ENCODE measurements at places on chromosomes 4 and X. TPM values are rescaled to one million over a fixed set of nuclear protein-coding genes. Genes with fewer than 3 reads are reported as not detected.

Gene F9
- total RNA-seq, result not detected

Gene NHS
- total RNA-seq, result 3.9 TPM

Gene CDS1
- 3.5 TPM for total RNA-seq

Gene CT45A1
- total RNA-seq, result not detected

Gene TBX22
- total RNA-seq, result 0.53 TPM

Gene ADH4
- total RNA-seq, result not detected

Gene MAGEE2
- total RNA-seq, result not detected

Gene DSPP
- 0.21 TPM for total RNA-seq

- H3K4me1 ChIP-seq, result no peaks in the 10 kb centered on the region
- H3K27me3 ChIP-seq, result no peaks in the 10 kb centered on the region
- no peak overlapping the region for H3K27ac ChIP-seq
- H3K36me3 ChIP-seq, result no peaks in the 10 kb centered on the region
Measured at GRCh38 chr4:2347190-2347589, 71.3 kb downstream of the ZFYVE28 start.

DNA sequence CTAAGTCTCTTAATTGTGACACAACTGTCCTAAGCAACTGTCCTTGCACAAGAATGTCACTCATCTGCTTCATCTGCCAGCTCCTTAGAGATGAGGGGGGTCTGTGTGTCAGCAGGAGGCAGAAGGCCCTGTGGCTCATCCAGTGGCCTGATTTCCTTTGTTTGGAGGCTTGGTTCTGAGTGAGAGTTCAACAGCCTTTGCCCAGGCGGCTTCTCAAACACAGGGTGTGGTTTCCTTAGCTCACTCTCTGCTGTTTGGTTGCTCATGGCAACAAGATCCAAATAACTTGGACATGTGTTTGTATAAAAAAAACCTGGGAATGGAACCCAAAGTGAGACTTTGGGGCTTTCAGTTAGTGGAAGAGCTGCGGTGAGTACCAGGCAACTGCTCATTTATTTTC lies 46.6 kb downstream of the MAP7D3 start:
- H3K36me3 ChIP-seq, result no peaks in the 10 kb centered on the region
- no peak overlapping the region for H3K4me3 ChIP-seq
- no peaks in the 10 kb centered on the region for H3K27me3 ChIP-seq
- no peak overlapping the region for H3K27ac ChIP-seq
- H3K4me1 ChIP-seq, result no peaks in the 10 kb centered on the region

- H3K4me1 ChIP-seq, result no peaks in the 10 kb centered on the region
- no peak overlapping the region for H3K4me3 ChIP-seq
- H3K27ac ChIP-seq, result no peak overlapping the region
- H3K27me3 ChIP-seq, result no peaks in the 10 kb centered on the region
Measured at GRCh38 chr4:88570001-88570400, 22.3 kb upstream of the HERC3 start.

GRCh38 chr4:41435510-41435909 lies 102.4 kb upstream of the LIMCH1 start:
- DNase-seq, result no peak
- no peak overlapping the region for H3K27ac ChIP-seq
- no peaks in the 10 kb centered on the region for H3K36me3 ChIP-seq

DNA sequence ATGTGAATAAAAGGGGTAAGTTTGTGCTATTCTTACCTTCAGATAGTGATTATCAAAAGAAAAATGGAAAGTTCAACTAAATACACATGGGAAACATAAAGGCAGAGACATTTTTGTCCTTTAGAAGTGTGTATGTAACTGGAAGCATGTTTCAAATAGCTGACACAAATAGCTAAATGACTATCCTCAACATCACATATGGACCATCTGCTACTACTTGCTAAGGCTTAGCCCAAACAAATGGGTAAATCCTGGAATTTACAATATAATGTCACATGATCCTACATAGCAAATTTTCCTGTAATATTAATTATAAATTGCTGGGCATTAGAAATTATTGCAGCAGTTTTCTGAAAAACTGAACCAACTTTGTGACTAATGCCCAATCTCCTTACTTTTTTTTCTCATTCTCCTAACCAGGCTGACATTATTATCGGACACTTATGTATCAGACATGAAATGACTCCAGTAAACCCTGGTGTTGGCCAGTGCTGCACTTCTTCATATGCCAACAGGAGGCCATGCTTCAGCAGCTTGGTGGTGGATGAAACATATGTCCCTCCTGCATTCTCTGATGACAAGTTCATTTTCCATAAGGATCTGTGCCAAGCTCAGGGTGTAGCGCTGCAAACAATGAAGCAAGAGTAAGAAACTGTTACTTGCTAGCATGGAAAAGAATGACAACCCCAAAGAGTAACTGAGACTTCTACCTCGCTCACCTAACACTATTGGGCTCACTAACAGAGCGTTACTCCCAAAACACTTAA lies 16.1 kb downstream of the AFP start:
- H3K27ac ChIP-seq, result no peak overlapping the region
- peaks cover 23% of the 10 kb centered on the region for H3K4me1 ChIP-seq
- H3K36me3 ChIP-seq, result no peaks in the 10 kb centered on the region
- no peaks in the 10 kb centered on the region for H3K27me3 ChIP-seq
- no peak for DNase-seq
- H3K4me3 ChIP-seq, result no peak overlapping the region

DNA sequence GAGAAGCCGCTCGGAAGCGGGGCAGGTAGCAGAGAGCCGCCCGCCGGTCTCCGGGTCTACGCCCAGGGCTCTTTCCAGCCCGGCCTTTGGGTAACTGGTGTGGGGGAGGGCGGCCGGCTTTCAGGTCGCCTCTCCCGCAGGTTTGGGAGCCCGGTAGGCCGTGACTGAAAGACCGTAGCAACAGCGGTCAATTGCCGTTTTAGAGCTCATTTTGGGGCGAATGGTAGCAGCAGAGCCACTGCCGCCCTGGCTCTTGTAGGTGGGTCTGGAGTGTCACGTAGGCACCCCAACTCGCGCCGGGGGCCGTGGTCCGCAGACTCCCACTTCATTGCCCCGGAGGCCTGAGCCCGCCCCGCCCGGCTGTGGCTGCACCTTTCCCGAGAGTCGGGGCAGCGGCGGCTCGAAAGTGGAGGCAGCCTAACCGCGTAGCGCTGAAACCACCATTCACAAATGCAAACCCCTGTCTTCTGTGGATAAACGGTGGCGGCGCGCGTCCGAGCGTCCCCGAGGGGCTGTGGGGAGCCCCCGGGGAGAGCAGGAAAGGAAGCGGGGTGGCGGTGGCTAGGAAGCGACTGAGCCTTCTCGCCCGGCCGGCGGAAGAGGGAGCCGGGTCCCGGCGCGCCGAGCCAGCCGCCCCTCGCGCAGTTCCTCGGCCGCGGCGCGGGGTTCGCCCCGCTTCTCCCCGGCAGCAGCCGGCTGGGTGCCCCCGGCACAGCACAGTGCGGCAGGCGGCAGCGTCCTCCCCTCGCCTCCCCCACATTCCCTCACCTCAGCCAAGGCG lies 2185.1 kb upstream of the TENM3 start:
- peak overlapping the region; percentile 97 for H3K4me3 ChIP-seq
- H3K27me3 ChIP-seq, result peaks cover 63% of the 10 kb centered on the region
- H3K4me1 ChIP-seq, result peaks cover 7% of the 10 kb centered on the region
- no peaks in the 10 kb centered on the region for H3K36me3 ChIP-seq
- H3K27ac ChIP-seq, result no peak overlapping the region

GRCh38 chr4:185138161-185138560 lies 4.9 kb upstream of the SLC25A4 start:
- no peaks in the 10 kb centered on the region for H3K36me3 ChIP-seq
- no peak for DNase-seq
- H3K27ac ChIP-seq, result no peak overlapping the region

DNA sequence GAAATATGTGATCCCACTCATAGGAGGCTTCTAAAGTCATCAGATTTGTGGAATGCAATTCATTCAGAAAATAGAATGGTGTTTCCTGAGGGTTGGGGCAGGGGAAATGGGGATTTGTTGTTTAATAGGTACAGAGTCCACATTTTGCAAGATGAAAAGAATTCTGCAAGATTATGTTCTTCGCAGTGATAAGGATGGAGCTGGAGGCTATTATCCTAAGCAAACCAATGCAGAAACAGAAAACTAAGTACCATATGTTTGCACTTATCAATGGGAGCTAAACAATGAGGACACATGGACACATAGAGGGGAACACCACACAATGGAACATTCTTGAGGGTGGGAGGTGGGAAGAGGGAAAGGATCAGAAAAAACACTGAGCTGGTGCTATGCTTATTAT lies 144.3 kb upstream of the NLGN4X start:
- no peaks in the 10 kb centered on the region for H3K4me1 ChIP-seq
- H3K4me3 ChIP-seq, result no peak overlapping the region
- DNase-seq, result no peak
- no peaks in the 10 kb centered on the region for H3K36me3 ChIP-seq
- H3K27ac ChIP-seq, result no peak overlapping the region

- no peak overlapping the region for H3K27ac ChIP-seq
- no peaks in the 10 kb centered on the region for H3K36me3 ChIP-seq
- H3K4me3 ChIP-seq, result no peak overlapping the region
- no peaks in the 10 kb centered on the region for H3K4me1 ChIP-seq
- DNase-seq, result no peak
- H3K27me3 ChIP-seq, result no peaks in the 10 kb centered on the region
Measured at GRCh38 chr4:74397748-74398426, 32.9 kb downstream of the EREG start.

DNA sequence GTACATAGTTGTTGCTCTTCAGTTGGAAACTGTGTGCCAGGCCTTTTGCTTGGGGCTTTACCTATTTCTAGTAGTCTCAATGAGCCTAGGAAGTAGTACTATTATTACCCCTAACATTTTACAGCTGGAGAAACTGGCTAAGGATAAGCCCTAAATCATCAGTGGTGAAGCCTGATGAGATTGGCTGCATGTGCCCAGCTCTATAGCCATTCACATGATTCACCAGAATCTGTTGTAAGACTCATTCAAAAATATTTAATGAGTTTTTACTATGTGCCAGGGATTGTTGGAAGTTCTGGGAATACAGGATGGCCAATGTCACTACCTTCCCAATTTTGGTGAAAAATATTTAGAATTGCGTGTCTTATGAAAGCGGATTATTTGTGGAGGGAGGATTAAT lies 2.8 kb downstream of the KIT start:
- H3K4me1 ChIP-seq, result peaks cover 16% of the 10 kb centered on the region
- DNase-seq, result no peak
- H3K36me3 ChIP-seq, result no peaks in the 10 kb centered on the region
- H3K27me3 ChIP-seq, result peaks cover 67% of the 10 kb centered on the region
- H3K4me3 ChIP-seq, result no peak overlapping the region
- no peak overlapping the region for H3K27ac ChIP-seq

DNA sequence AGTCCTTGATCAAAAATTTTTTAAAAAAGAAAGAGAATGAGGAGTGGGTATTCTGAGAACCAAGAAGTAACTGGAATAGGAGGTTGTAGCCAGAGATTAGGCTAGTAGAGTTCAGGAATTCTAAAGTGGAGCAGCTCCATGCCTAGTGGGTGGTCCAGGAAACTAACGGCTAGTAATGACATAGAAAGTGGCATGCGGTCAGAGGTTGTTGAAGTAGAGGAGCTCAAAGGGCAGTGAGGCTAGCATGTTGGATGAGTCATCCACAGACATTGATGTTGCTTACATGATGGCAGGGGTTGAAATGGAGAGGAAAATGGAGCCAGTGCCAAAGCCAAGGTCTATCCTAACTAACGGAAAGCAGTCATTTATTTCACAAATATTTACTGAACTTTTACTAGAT lies 42.1 kb downstream of the TEX13B start:
- no peak for DNase-seq
- H3K4me1 ChIP-seq, result no peaks in the 10 kb centered on the region
- peaks cover 16% of the 10 kb centered on the region for H3K27me3 ChIP-seq
- H3K4me3 ChIP-seq, result no peak overlapping the region
- H3K27ac ChIP-seq, result no peak overlapping the region

DNA sequence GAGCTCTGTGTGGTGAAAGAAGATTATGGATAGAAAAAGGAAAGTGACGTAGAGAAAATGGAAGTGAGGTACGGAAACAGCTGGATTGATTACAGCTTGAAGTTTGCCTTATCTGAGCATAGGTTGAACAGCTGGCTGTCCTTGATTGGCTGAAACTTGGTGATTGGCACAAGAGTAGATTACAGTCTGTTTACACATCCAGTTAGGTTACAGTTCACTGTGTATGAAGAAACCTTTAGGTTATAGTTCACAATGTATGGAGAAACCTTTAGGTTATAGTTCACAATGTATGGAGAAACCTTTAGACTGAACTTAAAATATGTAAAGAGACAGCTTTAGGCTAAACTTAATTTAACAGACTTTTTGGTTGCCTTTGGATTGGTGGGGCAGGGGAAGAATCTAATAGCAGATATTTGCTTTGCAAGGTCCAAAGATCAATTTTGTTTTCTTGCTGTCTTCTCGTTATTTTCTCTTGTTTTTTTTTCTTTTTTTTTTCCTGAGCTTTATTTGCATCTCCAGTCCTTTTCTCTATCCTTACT lies 15.6 kb upstream of the ART3 start:
- no peak for DNase-seq
- H3K4me1 ChIP-seq, result peaks cover 22% of the 10 kb centered on the region
- no peaks in the 10 kb centered on the region for H3K27me3 ChIP-seq
- no peak overlapping the region for H3K27ac ChIP-seq

- H3K27me3 ChIP-seq, result no peaks in the 10 kb centered on the region
- H3K36me3 ChIP-seq, result no peaks in the 10 kb centered on the region
- no peak overlapping the region for H3K27ac ChIP-seq
- H3K4me1 ChIP-seq, result no peaks in the 10 kb centered on the region
- H3K4me3 ChIP-seq, result no peak overlapping the region
Measured at GRCh38 chrX:41406201-41406600, 40.9 kb upstream of the NYX start.

DNA sequence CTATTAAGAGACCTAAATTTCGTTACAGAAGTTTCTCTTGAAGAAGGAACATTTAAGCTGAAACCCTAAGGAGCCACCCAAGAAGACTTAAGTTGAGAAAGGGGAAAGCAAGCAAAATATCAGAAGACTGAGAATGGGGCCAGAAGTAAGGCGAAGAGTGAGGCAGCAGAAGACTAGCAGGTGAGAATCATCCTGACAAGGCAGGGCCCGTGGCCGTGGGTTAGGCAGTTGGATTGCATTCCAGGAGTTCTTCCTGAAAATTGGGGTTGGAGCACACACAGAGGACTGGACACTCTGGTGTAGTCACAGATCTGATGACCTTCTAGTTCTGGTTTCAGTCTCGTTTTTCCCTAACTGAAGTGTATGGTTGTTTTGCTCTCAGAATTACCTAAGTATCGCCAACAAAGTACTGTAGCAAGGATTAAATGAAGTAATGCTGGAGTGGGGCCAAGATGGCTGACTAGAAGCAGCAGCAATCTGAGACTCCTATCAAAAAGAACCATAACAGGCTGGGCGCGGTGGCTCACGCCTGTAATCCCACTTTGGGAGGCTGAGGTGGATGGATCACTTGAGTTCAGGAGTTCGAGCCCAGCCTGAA lies 94.4 kb upstream of the GUCY1A1 start:
- peaks cover 12% of the 10 kb centered on the region for H3K4me1 ChIP-seq
- no peak overlapping the region for H3K4me3 ChIP-seq
- H3K36me3 ChIP-seq, result no peaks in the 10 kb centered on the region
- no peaks in the 10 kb centered on the region for H3K27me3 ChIP-seq

Measured in neural progenitor cell (in vitro differentiated cells).